Muscle of back (tissue), 13 donors: ENCODE measurements at places on chromosomes 5 and 9. TPM values are rescaled to one million over a fixed set of nuclear protein-coding genes. Genes with fewer than 3 reads are reported as not detected.

DNA sequence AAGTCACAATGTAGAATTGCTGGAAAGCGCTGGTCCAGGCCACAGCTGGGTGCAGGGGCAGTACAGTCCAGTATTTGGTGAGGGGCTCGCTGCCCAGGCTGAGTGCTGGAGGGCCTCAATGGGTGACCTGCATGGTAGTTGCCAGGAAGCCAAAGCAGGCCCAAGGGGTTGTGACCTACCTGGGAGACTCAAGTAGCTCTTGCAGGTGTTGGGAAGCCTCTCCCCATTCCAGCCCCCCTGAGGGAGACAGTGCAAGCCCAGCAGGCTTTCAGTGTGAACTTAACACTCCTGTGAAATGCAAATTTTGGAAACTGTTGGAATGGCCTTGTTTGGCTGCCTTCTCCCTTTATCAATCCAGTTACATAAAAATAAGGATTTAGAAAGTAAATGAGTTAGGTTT is 13.9 kb downstream of the KDM4C start:
- DNase-seq = no peak

Gene BDP1
- 21.0 TPM for polyA plus RNA-seq

GRCh38 chr5:173794901-173795416 is 93.2 kb upstream of the CPEB4 start:
- no peak for DNase-seq

Gene SLC22A5
- polyA plus RNA-seq = 12.0 TPM

GRCh38 chr5:143524338-143524945 is 121.0 kb upstream of the NR3C1 start:
- no peak for DNase-seq

Gene PDCD1LG2
- 1.2 TPM for polyA plus RNA-seq
